Activated CD4-positive, alpha-beta T cell treated with anti-CD3 and anti-CD28 coated beads for 4 hours (primary cell): ENCODE measurements at places on chromosomes 5 and 9.

DNA sequence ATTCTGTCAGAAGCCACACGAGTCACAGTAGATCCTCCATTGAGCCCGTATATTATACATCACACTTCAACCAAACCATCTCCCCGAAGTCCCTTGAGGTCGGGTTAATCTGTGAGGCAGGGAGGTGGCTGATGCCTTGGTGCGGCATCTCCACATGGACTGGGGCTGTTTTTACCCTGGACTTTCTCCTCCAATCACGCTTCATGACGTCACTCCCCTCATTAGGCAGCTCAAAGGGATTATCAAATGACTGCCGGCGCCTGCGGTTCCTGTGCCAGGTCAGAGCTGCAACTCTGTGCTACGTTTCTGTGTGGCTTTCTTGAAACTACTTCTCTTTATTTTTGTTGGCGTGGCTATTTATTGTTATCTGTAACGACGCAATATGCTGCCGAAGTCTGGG, 53.7 kb downstream of the TMOD1 start:
- no peak for DNase-seq

- DNase-seq: no peak
Measured at GRCh38 chr5:141522301-141522700, 33.4 kb downstream of the PCDHGC5 start.

- DNase-seq: no peak
Measured at GRCh38 chr5:75023368-75024159, 28.8 kb downstream of the GCNT4 start.

- DNase-seq: no peak
Measured at GRCh38 chr5:42595597-42595996, 161.0 kb upstream of the CCDC152 start.

DNA sequence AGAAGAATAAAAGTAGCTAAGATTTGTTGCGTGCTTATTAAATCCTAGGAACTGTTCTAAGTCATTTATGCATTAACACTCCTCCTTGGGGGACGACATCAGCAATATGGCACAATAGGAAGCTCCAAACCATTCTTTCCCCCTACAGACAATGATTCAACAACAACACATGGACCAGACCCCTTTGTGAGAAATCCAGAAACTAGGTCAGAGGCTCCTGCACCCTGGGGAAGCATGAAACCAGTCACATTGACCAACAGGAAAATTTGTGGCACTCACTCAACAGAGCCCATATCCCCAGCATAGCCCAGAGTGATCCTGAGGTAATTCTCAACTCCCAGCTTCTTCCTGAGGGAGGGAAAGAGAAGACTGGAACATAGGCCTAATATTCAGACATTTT, 294.4 kb downstream of the HINT1 start:
- no peak for DNase-seq

- DNase-seq: no peak
Measured at GRCh38 chr5:76524868-76525267, 98.3 kb downstream of the F2RL2 start.

DNA sequence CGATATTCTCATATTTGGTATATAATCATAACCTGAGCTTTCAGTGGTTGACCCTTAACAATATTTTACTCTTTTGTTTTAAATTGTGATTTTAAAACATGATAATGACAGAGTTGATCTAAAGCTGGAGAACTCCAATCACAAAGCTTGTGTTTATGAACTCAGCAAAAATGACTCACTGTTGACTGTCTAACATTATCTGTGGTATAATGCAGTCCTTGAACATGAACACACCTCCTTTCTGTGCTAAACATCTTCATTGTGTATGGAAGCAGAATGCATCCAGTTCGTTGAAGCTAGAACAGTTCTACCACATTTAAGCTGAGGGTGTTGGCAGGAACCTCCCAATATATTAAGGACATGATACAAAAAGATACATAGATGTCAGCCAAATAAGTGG, 1030.2 kb upstream of the SEMA6A start:
- DNase-seq: no peak

DNA sequence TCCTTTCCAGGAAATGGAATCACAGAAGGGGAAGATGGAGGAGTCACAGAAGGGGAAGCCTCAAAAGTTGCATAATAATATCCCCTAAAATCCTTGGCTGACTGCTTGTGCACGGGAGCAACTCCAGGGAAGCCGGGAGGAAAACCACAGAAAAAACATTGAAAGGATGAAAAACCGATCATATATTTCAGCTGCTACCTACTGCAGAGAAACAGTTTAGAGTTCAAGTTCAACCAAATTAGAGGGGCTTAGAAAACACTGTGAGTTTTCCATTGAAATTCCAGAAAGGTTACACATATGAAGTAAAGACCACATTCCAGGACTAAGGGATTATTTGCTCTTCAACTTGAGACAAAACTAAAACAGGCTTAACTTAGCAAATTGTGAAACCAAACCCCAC, 37.6 kb upstream of the MTAP start:
- DNase-seq: no peak

GRCh38 chr9:112439171-112439570, 47.5 kb upstream of the KIAA1958 start:
- no peak for DNase-seq

- DNase-seq: no peak
Measured at GRCh38 chr9:136623842-136624183, 38.9 kb upstream of the EGFL7 start.

DNA sequence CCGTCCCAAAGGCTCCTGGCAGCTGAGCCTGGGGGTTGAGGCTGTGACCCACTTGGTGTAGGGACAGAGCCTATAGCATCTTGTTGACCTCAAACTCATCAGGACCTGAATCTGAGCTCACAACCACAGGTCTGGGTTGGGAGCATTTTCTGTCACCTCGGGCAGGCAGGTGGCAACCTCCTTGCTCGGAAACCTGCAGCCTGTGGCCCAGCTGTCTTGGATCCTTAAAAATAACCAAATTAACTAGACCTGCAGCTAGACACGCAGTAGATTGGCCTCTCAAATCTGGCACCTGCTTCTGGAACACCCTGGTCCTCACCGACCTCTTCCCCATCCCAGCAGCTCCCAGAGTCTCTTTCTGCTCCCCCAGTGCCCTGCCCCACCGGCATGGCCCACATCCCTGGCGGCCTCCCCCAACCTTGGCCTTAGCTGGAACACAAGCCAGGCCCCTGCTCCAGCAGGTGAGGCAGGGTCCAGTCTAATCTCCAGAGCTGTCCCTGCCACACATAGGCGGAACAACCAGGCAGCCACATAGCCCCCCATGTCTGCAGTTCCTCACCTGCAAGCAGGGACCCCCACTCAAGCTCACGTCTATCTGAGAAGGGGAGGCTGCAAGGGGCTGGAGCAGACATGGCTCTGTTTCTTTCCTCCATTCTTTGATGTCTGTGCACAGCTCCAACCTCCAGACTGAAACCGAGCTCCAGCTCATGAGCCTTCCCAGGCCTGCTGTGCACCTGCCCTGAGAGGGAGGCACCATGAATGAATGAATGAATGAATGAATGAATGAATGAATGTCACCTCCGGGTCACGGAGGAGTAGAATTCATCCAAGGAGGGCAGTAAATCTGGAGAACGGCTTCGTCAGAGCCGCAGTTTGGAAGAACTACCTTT, 28.3 kb downstream of the PAEP start:
- DNase-seq: no peak
